RCC 7860 (cell line): ENCODE measurements at places on chromosomes 5 and 9.

GRCh38 chr5:179764056-179764455 is 29.7 kb upstream of the LTC4S start:
- no peak for DNase-seq

DNA sequence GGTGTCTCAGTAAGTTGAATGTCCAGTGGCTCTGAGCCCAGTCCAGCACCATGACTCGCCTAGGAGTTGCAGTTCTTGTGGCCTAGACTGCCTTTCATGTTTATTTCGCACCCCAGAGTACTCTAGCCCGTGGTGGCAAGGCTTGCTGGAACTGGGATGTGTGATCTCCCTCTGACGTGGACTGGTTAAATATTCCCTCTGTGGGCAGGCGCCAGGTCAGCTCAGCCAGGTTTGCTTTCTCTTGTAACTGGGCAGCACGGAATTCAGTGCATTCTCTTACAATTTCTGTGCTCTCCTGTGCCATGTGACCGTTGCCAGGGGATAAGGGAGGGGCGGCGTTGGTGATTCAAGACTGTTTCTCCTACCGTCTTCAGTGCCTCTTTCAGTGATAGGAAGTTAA is 270.8 kb downstream of the KDM4C start:
- DNase-seq, result peak; percentile 68

- DNase-seq, result no peak
Measured at GRCh38 chr9:125745682-125746016, 1.5 kb upstream of the PBX3 start.

DNA sequence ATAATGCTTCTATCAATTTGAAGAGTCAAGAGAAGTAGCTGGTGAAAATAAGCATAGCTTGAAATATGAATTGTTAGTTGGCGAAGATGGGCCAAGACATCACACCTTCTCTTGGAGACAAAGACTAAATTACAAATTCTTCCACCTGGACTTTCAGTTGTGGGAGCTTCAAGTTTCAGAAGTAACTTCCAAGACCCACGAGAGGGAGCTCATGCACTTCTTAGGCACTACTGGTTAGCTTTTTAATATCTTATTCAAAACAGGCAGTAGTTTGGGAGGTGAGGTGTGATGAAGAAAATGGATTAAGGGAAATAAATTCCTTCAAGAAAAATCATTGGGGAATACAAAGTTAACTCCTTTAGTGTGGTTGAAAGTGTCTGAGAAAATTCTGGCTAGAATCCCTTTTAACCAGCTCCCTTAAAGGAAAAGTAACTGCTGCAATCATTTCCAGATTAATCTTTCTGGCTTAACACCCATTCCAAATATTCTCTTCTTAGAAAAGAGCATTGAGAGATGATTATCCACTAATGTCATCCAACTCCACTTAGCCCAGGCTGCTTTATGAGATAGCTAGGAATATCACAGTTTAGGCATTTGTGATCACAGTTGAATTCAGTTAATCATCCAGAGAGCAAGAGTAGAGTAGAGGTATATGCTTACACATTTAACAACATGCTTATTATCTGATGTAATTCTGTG is 139.5 kb upstream of the DMRTA1 start:
- DNase-seq, result peak; percentile 46

GRCh38 chr9:79481846-79482477 is 89.8 kb upstream of the TLE4 start:
- DNase-seq, result no peak
